ENCODE measurements at places on chromosomes 3 and 15.
A peak's percentile ranks its signal among the peaks of the same experiment; 100 is the strongest.

DNA sequence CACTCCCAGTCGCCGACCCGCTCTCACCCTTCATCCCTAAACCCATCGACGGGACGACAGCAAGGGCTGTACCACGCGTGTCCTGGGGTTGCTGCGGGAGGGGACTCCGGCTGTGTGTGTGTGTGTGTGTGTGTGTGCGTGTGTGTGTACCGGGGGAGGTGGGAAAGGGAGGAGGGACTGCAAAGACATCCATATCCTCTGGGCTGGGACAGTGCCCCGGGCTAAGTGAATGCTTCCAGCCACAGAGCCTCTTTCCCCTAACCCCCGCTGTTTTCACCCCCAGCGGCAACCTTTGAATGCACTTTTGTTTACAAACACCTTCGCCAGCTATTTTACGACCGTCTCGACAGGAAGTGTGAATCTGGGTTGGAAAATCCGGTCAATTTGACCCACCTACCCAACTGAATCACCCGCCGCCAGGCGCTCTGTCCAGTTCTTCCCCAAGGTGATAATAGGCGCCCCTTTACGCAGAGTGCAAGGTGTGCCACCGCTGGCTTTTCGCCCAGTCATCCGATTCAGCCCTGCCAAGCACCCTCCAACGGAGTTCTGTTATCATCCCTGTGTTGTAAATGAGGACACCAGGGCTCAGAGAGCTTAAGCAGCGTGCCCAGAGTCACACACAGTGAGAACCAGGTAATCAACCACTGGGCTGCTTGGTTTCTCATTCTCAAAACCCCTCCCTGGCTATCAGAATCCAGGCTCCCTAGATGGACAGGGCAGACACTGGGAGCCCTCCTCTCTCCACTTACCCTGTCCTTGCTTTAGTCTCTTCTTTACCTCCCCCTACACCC, 739 bp upstream of the AMOTL2 start:
- DNase-seq: peak; percentile 76

GRCh38 chr3:128187495-128187894, 34.2 kb downstream of the EEFSEC start:
- no peak for DNase-seq

- DNase-seq: peak; percentile 51
These were observed 66.9 kb downstream of the RNF13 start for GRCh38 chr3:149879872-149880271.

- DNase-seq: no peak
These were observed 186.6 kb upstream of the NSMCE3 start for GRCh38 chr15:29456255-29456654.

DNA sequence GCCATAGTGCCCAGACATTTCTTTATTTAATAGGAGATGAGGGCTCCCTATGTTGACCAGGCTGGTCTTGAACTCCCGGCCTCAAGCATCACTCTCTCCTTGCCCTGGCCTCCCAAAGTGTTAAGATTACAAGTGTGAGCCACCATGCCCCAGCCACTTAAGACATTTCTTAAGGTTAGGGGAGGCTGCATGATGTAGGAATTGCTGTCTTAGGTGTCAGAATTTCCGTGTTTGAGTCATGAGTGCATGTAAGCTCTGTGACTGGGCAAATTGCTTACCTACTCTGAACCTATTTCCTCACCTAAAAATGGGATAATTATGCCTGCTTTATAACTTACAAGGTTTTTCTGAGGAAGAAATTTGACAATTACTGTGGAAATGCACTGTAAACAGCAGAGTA, 34.2 kb upstream of the SIAH2 start:
- no peak for DNase-seq

GRCh38 chr3:177464392-177465256, 267.3 kb upstream of the TBL1XR1 start:
- no peak for DNase-seq

DNA sequence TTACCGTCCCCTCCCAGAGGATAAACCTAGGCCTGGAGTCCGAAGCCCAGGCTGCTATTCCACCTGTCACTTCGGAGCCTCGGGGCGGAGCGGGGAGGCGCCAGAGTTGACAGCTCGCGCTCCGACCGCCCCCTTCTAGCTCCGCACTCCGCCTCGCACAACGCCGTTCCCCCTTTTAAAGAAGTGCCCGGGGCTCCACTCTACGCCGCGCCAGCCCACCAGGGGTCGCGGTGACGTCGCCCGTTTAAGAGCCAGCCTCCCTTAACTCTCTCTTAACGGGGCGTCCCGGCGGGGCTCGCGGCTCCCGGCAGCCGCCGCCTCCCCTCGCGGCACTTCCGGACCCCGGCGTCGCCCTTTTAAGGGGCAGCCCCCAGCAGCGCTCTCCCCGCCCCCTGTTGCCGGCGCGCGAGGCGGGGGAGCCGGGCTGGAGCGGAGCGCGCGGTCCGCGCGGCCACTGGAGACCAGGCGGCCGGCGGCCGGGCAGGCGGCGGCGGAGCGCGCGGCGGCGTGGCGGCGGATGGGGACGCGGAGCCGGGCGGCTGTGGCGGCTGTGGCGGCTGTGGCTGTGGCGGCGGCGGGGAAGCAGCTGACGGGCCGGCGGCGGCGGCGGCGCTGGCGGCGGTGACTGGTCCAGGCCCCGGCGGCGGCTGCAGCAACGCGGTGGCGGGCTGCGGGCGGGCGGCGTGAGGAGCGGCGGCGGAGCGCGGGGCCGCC, at the start of gene INAFM2:
Gene INAFM2, plus strand, starts transcription at position 454 of the 714 bp plus-strand sequence. CDS start 364 bp downstream, outside the sequence.
- DNase-seq: peak; percentile 91

GRCh38 chr3:190912736-190913135, 50.2 kb upstream of the GMNC start:
- no peak for DNase-seq

DNA sequence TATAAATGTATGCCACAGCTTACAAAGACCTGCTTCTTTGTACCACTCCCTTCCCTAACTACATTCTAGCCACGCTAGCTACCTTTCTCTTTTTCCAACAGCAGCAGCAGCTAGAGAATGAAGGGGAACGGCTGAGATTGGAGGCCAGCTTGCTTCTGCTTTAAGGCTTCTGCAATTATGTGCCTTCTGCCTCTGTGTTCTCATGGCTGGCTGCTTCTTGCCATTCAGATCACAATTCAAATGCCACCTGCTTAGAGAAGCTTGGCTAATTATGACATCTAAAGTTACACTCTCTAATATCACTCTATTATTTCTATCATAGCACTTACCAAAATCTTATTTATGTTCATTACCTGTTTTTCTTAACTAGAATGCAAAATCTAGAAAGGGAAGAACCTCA, 95.2 kb downstream of the RYK start:
- no peak for DNase-seq

GRCh38 chr3:127363171-127363570, 75.3 kb upstream of the PRR20G start:
- no peak for DNase-seq

GRCh38 chr15:45612790-45613415, 21.9 kb upstream of the SQOR start:
- no peak for DNase-seq

DNA sequence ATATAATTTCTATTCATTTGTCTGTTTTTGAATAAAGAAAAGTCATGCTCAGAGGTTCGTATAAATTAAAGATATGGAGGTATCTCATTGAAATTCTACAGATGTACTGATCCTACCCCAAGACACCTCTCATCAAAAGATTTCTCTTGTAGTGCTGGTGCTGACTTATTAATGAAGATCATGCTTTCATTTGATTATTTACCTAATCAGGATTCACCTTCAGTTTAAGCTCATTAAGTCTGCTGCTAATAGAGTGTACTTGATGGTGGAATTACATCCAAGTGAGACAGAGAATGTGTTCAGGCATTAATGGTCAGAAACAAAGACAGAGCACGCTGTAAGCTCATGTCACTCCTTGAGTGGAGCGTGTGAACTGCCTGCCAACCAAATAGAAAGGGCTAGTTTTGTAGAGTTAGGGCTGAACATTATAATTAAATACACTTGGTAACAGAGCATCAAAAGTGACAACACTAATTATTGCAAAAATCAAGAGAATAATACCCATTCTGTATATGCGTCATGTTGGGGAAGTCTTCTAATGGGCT, 45.5 kb downstream of the KBTBD12 start:
- DNase-seq: no peak

DNA sequence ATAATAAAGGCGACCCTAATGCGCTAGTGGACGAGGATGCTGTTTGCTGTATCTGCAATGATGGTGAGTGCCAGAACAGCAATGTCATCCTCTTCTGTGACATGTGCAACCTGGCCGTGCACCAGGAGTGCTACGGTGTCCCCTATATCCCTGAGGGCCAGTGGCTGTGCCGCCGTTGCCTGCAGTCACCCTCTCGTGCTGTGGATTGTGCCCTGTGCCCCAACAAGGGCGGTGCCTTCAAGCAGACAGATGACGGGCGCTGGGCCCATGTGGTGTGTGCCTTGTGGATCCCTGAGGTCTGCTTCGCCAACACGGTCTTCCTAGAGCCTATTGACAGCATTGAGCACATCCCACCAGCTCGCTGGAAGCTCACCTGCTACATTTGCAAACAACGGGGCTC, 7.6 kb downstream of the BRPF1 start:
- no peak for DNase-seq

DNA sequence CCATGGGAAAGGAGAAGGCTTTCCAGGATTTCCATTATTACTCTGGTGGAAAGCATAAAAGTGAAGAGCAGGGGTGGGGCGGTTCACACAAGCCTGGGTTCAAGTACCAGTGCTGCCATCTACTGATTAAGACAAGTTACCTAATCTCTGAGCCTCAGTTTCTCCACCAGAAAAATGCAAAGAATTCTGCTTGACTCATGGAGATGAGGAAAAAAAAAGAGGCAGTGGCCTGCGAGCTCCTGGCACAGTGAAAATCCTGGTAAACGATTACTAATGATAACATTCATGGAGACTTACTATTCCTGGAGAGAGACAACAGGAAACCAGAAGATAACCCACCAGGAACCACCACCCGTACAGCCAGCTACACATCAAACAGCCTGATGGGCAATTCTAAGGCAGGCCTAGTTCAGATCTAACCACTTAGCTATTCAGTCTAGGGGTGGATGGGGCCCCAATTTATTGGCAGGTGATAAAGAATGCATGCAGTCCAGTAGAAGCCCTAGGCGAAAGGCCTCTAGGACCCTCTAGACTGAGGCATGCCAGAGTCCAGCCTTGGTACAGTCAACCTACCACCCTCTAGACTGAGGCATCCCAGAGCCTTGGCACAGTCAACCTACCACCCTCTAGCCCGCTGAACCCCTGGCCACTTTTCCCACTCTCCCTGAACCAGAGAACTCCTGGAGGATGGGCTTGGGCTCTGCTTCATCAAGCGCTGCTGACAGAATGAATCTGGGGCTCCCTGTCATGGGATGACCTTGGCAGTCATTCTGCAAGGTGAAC, 2.5 kb downstream of the AMOTL2 start:
- no peak for DNase-seq

GRCh38 chr3:64546856-64547255, 140.9 kb downstream of the ADAMTS9 start:
- DNase-seq: no peak

DNA sequence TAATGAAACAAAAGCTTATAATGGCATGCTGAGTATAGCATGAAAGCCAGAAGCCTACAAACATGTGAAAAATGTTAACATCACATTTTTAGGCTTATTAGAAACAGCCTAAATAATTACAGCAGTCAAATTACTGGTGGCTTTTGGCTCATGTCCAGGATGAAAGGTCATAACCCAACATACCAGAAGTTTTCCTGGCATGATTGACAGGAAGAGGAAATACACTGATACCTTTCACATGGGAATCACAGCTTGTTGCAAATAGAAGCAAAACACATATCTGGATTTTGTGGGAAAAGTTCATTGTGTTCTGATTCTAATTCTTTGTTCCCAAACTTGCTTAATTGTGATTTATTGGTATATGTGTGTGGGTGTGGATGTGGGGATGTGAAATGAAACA, 393.5 kb upstream of the ARRDC4 start:
- no peak for DNase-seq

DNA sequence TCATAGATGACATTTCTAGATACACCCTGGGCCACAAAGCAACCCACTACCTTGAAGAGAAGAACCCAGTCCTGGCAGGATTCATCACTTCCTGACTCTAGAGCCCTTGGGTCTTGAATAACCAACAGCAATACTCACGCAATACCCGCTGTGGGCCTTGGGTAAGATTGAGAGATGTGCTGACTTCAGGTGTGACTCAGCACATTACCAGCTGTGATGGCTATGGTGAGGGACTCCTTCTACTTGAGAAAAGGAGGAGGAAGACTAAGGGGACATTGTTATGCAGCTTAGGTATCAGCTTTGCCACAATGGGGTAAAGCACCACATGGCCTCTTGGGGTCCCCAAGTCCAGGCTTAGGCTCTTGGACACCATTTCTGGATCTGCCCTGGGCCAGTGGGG, 14.9 kb downstream of the C3orf33 start:
- no peak for DNase-seq

DNA sequence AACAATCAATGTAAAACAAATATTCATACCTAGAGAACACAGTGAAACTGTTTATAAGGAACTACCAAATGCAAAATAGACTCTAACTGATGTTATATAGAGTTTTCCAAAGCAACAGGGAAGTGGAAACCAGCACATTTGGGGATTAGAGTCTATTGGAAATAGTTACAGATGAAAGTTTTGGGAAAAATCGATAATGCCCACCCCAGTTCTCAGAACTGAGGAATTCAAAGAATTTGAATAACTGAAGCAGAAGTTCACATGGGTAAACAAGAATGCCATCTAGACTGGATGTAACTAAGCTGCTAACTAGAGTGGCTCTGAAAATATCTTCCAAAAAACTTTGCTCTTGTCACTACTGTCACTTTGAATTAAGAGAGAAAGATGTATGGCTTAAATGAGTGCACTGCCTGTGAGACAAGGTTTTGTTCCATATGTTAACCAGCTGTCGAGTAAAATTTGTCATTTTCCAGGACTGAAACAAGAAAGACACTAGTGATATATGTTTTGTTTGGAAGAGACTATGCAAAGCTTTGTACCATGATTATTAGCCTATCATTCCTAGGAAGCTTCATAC, 9.2 kb upstream of the DENND4A start:
- DNase-seq: no peak

DNA sequence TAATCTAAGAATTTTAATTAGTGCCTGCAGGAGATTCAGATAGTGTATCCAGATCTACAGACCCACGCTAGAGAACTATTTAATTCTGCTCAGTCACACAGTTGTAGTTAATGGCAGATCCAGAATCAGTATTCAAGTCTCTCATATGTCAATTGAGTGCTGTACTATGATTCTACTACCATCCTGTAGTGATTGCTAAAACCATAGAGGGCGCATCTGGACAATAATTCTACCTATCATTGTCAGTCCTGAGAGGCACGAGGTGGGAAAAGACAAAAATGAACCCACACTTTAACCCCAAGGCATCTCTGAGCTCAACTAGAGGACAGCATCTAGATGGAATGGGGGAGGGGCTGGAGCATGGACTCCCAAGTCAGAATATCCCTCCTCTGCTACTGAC, 22.7 kb downstream of the DHX36 start:
- DNase-seq: no peak
